ENCODE measurements at places on chromosomes 7 and 10.

GRCh38 chr7:33773053-33773452 lies 132.3 kb upstream of the BMPER start:
- no peak for DNase-seq

DNA sequence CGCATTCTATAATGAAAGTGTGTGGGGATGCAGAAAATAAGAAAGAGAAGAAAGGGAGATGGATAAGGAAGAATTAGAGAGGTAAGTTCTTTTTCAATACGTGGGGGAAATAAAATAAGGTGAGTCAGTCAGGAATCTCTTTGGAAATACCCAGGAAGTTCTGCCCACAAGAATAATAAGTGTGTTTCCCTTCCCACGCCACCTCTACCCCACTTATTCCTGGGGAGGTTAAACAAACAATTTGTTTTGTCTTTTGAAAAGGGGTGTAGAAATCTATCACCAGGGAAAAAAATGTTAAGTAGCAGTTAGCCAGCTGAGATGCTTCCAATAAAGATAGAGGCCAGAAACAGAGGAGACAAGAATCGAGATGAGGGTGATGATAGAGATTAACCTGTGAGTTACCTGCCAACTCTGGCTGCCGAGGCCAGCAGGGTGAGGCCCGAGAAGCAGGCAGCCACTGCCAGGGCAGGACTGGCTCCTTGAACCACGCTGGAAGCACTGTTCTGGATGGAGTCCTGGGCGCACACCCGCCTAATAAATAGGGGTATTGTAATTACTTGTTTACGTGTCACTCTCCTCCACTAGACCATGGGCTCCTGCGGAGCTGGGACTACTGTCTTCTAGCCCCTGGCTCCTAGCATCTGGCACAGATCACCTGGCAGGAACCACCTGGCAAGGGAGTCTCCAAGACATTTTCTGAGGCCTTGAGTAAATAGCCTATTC lies 191.3 kb downstream of the FGFR2 start:
- no peak for DNase-seq

DNA sequence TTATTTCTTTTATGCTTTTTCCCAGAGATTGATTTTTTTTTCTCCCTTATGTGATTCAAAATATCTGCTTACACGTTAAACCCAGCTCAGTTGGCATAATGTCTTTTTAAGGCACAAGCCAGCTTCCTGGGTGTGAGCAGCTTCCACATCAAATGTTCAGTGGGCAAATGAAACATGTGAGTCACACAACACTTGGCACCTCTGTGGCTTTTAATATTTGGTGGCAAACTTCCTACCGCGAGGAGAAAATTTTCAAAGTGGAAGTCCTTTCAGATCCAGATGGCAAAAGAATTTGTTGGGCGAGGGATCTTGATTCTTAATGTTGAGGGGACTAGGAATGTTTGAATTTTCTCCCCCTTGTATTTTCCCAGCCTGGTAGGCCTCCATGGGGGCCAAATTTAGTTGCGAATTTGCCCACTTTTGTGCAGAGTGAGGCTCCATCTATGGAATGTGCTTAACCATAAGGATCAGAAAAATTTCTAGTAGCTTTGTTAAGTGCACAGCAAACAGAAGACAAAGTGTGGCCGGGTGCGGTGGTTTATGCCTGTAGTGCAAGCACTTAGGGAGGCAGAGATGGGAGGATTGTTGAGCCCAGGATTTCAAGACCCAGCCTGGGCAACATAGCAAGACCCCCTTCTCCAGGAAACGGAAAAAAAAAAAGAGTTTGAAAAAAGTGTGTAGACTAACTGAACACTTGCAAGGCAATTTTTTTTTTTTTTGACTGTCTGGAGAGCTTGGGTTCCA lies 31.0 kb downstream of the CUX1 start:
- DNase-seq = no peak

GRCh38 chr7:132112657-132113056 lies 463.6 kb downstream of the PLXNA4 start:
- no peak for DNase-seq

DNA sequence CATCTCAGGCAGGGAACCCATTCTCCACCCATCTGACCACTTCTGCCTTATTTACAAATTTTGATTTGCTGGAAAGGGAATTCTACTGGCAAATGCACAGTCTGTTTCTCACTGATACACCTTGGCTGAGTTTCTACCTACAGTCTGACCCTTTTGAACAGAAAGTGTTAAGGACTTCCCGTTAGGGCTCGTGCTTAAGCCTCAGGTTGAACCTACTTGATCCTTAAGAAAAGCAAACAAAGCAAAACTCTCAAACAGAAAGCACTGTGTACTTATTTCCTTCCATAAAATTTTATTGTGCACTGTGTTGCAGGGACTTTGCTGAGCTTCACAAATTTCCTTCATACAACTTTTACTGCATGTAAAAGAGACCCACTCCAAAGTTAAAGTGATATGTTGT lies 367.8 kb downstream of the NRG3 start:
- no peak for DNase-seq

DNA sequence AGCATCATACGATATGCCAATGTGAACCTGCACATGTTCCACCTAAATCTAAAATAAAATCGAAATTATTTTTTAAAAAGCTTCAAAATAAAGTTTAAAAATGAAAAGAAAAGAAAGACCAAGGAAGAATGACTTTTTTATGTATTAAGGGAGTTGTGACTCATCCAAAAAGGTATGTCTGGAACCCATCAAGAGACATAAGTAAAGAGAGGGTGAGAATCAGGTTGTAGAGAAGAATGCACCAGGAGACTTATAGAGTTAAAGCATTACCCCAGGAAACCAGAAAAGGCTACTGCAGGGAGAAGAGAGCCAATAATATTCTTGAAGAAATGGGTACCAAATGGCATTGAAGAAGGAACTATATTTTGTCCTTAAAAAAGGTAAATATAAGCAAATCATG lies 69.8 kb downstream of the CTTNBP2 start:
- DNase-seq = no peak

DNA sequence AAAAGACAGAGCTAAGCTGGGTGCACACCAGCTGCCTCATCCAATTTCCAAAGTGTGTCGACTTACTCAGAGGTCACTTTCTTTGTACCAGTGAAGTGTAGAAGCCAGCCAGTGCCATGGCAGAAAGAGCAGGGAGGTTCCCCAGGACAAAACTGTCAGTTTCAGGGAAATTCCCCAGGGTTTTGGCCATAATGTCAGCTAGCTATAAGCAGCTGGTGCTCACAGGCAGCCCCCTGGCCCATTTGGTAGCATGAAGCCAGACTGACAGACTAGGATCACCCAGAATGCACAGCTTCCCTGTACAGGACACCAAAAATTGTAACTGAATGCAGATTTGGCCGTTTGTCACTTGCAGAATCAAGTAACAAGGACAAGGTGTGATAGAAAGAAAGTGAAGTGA lies 28.6 kb downstream of the MRPL32 start:
- no peak for DNase-seq

- no peak for DNase-seq
These were observed 33.6 kb downstream of the GPER1 start for GRCh38 chr7:1121476-1121875.

- no peak for DNase-seq
These were observed 135.6 kb upstream of the HPS1 start for GRCh38 chr10:98582363-98582762.

- DNase-seq = peak; percentile 58
These were observed 37.2 kb downstream of the IKZF1 start for GRCh38 chr7:50341724-50342123.

GRCh38 chr7:94781236-94781635 lies 125.3 kb upstream of the SGCE start:
- no peak for DNase-seq

DNA sequence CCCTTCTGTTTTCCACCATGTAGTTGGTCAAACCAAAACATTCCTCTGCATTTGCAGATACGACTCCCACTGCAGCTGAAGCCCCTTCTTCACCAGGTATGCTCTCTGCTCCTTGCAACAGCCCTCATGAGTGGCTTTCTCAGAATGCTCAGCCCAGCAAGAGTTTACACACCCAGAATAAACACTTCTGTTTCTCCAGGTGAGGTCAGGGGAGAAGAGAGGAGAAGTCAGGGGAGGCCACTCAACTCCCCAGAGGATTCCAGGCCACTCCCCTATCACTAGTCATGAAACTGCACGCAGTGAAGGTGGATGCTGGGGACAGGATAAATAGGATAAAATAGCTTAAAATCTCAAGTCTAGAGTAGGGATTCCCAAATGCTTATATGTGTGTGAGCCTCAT lies 31.2 kb downstream of the CUZD1 start:
- no peak for DNase-seq

GRCh38 chr10:8670461-8670860 lies 616.0 kb downstream of the GATA3 start:
- DNase-seq = no peak

- DNase-seq = no peak
These were observed 73.9 kb downstream of the SH2D4B start for GRCh38 chr10:80611481-80612185.

DNA sequence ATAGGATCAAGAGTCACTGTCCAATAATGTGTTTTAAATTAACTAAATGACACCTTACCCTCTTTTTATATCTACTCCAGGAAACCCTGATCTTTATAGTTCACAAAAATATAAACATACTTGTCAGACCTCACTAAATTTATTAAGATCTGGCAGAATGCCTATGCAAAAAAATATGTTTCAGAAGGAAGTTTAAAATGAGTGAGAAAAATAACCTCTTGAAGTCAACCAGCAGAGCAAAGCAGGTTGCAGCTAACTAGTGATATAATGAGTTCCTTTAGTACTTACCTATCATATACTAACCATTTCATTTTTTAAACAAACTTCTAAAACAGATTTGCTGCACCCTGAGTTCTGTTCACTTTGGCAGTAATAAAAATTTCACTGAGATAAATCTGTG lies 14.0 kb upstream of the HGF start:
- DNase-seq = no peak

DNA sequence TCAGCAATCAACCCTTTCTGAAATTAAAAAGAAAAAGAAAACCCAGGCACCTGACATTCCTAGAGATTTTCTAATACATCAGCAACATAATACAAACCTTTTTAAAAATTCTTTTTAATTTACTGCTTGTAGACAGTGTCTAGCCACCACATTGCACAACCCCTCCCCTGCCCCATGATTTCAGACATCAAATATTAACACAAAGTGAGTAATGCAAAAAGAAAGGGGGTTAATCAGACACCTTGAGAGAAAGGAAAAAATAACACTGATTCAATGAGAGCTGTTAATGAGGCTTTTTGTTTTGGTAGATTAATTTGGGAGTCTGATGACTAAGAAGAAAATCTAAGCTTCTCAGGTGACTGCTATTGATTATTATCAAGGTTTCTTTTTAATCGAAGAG lies 55.3 kb downstream of the SLC25A13 start:
- no peak for DNase-seq

- peak; percentile 83 for DNase-seq
These were observed 11.0 kb upstream of the LFNG start for GRCh38 chr7:2508327-2509215.

DNA sequence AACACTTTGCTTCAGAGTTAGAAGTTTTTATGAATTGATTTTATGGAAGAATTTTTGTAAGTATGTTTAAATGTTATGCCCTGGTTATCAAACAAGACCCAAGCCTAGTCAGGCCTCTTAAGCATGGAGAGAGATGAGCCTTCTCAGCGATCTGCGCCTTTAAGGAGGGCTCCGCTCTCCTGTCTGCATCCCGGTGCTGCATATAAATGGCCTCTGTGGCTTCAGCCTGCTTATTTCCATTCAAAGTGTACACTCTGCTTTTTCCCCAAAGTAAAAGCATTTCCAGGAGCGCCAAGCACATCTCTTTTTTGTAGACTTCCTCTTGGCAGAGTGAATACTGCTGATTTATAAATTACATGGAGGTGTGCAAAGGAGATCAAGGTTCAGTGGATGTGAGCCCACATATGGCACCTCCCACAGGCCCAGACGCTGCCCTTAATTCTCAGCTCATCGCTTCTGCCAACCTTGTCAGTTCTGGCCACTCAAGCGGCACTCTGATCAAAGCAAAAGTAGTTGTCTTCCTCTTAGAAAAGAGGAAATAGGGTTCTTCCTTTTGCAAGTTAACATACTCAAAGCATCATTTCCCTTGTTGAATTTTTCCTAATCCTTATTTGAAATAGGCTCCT lies 70.0 kb upstream of the SFMBT2 start:
- no peak for DNase-seq

- peak; percentile 65 for DNase-seq
These were observed 8.0 kb upstream of the GRK5 start for GRCh38 chr10:119199231-119199992.

GRCh38 chr7:77360969-77361368 lies 55.2 kb downstream of the GSAP start:
- DNase-seq = no peak

- DNase-seq = no peak
These were observed 3.7 kb upstream of the TRIP6 start for GRCh38 chr7:100863406-100863950.

- DNase-seq = no peak
These were observed 5.0 kb downstream of the NEBL start for GRCh38 chr10:20892011-20892585.

- no peak for DNase-seq
These were observed 19.4 kb downstream of the PFKFB3 start for GRCh38 chr10:6221971-6222751.

DNA sequence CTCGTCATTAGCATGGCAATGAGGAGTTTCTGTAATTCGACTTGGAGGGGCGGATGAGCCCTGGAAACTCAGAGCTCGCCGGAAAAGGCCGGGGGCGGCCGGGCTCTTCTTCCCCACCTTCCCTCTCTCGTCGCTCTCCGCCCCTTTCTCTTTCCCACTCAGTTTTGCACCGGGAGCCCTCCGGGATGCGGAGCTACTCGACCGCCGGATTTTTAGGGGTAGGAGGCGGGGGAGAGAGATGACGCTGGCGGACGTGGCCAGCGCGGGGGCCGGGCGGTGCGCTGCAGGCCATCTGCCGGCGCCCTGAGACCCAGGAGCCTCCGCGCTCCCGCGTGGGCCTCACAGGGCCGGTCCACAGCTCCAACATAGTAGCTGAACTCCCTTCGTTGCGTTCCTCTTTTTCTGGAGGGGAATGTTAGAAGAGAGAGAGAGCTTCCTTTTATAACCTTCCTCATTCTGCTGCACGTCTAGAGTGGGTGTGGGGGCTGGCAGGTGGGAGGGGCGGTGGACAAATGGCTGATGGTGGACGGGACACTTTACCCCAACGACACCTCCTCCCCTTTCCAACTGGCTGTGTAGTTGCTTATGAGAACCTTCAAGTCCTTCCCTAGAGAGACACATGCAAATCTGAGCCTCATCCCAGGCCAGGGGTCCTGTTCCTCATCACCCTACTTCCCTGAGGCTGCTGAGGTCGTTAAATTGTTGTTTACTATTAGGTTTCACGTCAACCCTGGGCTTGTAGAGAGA lies 1.1 kb upstream of the HOXA1 start:
- peak; percentile 9 for DNase-seq

- DNase-seq = peak; percentile 85
These were observed 99.1 kb upstream of the PDGFA start for GRCh38 chr7:618539-619367.

DNA sequence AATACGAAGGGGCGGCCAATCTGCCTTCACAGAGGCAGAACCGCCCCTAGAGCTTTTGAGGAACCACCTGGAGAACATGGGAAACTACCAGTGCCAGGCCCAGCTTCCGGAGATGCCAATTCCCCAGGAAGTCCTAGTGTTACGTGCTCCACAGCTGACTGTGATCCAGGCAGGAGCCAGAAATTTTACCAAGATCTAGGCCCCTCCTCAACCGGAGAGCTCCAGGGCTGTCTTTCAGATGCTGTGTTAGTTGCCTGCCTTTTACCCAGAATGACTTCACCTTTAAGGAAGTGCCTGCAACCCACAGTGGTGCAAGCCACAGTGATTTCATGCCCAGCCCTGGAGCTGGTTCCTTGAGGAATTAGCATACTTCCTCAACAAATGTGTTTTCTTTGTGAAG lies 62.9 kb downstream of the ELMO1 start:
- DNase-seq = no peak

Data from CD4-positive, alpha-beta T cell treated with Interleukin-10 for 1 hour (primary cell).